ENCODE measurements at places on chromosomes 4 and X.

- DNase-seq = no peak
Measured at GRCh38 chrX:15856636-15857035, 2.0 kb upstream of the AP1S2 start.

- DNase-seq = no peak
Measured at GRCh38 chr4:139859876-139860275, 194.3 kb downstream of the MGST2 start.

DNA sequence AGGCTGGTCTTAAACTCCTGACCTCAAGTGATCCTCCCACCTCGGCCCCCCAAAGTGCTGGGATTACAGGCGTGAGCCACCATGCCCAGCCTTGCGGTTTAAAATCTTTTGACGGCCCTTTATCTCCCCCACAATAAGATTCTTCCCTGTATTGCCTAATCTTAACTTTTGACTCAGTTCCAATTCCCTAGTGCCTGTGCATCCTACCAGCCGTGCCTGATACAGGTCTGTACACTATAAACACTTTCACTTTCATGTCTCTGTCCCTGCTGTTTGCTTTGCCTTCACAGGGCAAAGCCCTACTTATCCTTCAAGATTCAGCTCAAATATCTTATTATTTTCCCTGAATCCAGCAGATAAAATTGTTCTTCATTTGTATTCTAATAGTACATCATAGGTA lies 74.6 kb downstream of the WDR44 start:
- DNase-seq = no peak

GRCh38 chr4:85448906-85449890 lies 25.8 kb upstream of the ARHGAP24 start:
- DNase-seq = no peak

DNA sequence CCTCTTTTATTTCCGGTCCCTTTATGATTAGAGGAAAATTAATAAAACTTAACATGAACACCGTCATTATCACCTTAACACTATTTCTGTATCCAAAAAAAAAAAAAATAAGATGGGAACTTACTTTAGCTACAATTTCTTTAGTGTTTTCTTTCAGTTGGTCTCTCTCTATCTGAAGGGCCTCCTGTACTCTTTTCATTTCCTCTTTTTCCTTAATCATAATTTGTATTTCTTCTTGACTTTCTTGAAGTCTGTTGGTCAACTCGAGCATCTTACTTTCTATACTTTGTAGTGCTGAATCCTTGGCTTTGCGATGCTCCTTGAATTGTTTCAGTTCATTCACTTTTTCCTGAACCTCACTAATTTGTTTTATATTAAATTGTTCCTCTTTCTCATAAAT lies 45.3 kb upstream of the BDH2 start:
- DNase-seq = no peak

GRCh38 chrX:42680666-42681065 lies 97.3 kb downstream of the PPP1R2C start:
- DNase-seq = no peak

- no peak for DNase-seq
Measured at GRCh38 chr4:121633653-121634052, 63.1 kb downstream of the ANXA5 start.

DNA sequence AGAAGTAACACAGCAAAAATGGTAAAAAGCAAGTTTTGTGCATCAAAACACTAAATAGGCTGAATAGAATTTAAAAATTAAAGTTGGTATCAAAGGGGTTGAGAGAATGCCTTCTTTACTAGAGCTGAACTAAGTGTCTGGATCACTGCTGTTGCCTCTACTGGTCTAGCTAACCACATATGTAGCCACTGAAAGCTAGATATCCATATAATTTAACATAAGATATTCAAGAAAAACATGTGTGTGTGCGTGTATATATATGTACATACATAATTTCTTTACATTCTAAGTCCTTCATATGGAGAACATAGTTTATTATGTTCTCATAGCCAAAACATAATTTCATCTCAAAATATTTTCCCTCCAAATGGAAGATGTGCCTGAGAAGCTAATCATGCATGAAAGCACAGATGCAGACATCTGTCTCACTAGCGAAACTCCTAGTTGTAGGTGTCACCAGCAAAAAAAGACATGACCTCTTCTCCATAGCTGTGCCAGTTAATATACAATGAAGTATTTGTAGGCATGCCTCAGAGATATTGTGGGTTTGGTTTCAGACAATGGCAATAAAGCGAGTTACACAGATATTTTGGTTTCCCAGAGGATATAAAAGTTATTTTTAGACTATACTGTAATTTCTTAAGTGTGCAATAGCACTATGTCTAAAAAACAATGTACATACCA lies 47.3 kb downstream of the PDE5A start:
- no peak for DNase-seq

GRCh38 chr4:54764476-54764875 lies 106.7 kb downstream of the KIT start:
- DNase-seq = no peak
